ENCODE measurements at places on chromosomes 2 and 18.

GRCh38 chr2:85216927-85217326 lies 83.7 kb downstream of the TCF7L1 start:
- no peak for DNase-seq

DNA sequence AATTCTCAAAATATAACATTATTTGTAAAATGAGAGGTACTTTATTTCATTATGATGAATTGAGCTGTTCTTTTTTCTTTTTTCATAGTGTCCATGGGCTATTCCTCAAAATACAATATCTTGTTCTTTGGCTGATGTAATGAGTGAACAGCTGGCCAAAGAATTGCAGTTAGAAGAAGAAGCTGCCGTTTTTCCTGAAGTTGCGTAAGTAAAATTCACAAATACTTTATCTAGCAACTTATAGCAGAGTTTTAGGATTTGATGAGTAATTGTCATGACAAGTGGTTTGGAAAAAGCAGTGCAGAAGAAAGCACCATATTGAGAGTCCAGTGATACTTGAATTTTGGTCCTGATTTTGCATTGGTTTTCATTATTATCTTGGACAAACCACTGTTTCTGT lies 9.8 kb downstream of the RIOK3 start:
- no peak for DNase-seq

GRCh38 chr2:86189782-86190416 lies 5.4 kb downstream of the IMMT start:
- DNase-seq: no peak

GRCh38 chr2:190418727-190419126 lies 10.6 kb downstream of the MFSD6 start:
- no peak for DNase-seq

GRCh38 chr2:45946023-45946422 lies 294.5 kb downstream of the PRKCE start:
- DNase-seq: no peak

GRCh38 chr2:29351248-29351647 lies 236.0 kb downstream of the CLIP4 start:
- DNase-seq: no peak

- no peak for DNase-seq
Observed at GRCh38 chr18:13836559-13836958, 12.6 kb downstream of the MC5R start.

DNA sequence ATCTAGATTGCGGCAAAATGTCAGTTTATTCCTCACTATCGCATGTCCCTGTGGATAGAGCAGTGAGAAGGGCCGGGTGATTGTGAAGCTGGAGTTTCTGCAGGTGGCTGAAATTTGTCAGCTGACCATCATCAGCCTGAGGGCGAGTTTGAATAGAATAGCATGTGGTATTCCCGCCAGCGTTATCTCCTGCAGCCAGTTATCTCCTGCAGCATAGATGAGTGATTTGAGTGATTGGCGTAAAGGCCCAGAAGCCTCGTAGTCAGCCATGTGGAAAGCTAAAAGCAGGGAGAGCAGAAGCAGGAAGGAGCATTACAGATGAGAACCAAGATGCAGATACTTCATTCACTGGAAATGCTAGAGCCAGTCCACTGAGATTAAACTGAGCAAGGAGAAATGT lies 65.5 kb downstream of the CABLES1 start:
- no peak for DNase-seq

- DNase-seq: no peak
Observed at GRCh38 chr2:41488888-41489287, 558.9 kb upstream of the PKDCC start.

- DNase-seq: no peak
Observed at GRCh38 chr18:46506974-46507586, 149.9 kb downstream of the LOXHD1 start.

DNA sequence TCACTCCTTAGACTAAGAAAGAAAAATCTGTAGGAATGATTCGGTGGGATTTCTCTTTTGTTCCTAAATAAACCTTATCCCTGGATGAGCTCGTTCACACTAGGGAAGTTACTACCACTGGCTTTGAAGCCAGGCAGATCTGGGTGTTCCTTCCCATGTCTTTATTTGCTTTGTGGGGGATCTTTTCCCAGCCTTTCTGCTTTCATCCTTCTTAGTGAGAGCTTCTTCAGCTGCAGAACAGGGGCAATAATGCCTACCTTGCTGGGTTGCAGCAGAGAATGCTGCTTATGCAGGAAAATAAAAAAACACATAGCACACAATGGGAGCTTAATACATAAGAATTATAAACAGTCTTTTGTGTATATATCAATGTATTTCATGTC lies 292.1 kb downstream of the SOX11 start:
- no peak for DNase-seq

- no peak for DNase-seq
Observed at GRCh38 chr2:17251171-17251570, 267.1 kb downstream of the RAD51AP2 start.

DNA sequence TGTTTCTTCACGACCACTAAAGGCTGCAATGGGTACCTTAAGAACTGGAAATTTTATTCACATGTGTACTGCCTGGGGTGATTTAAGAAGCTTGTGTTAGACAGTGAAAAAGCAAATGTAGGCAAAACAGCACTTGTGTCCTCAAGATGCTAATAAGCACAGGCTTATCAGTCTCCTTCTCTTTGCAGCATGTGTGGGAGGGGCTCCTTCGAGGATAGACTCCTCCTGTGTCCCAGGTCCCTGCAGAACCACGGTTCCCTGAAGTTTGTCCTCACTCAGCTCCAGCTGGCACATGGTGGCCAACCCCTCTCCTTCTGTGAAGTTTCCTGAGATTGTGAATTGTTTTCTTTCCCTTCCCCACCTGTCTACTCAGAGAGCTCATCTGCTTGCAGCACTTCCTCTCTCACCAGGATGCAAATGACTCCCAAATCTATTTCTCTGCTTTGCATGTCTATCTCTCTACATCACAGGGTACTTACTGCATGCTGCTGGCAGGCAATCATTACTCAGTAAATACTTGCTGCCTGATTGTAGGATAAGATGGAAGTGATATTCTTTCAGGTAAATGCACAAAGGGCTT lies 589.6 kb upstream of the KLHL29 start:
- DNase-seq: no peak

GRCh38 chr2:233083782-233084181 lies 23.6 kb downstream of the INPP5D start:
- no peak for DNase-seq

- no peak for DNase-seq
Observed at GRCh38 chr2:202035941-202036372, 2.3 kb downstream of the FZD7 start.

DNA sequence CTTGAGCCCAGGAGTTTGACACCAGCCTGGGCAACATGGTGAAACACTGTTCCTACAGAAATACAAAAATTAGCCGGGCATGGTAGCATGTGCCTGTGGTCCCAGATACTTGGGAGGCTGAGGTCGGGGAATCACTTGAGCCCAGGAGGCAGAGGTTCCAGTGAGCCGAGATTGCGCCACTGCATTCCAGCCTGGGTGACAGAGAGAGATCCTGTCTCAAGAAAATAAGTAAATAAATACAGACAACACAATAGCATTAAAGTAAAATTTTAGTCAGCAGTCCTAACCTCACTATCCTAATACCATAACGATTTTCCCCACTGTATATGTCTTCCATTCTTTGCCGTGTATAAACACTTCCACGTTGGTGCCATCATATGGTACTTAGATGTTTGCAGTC lies 83.0 kb upstream of the MBOAT2 start:
- no peak for DNase-seq

Measured in activated CD4-positive, alpha-beta T cell treated with anti-CD3 and anti-CD28 coated beads, Interleukin-2, amount 50 U/mL, for 4 hours (primary cell).